ENCODE measurements at places on chromosomes 16 and 17.

DNA sequence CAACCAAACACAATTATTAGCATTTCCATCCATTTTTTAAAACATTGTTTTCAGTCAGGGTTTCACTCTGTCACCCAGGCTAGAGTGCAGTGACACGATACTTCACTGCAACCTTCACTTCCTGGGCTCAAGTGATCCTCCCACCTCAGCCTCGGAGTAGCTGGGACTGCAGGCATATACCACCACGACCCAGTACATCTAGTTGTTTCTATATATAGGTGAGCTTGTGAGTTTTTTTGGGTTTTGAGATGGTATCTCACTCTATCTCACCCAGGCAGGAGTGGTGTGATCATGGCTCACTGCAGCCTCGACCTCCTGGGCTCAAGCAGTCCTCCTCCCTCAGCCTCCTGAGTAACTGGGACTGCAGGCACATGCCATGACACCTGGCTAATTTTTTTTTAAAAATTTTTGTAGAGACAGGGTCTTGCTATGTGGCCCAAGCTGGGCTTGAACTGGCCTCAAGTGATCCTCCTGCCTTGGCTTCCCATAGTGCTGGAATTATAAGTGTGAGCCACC lies 21.5 kb upstream of the ATP5MC1 start:
- DNase-seq = no peak

DNA sequence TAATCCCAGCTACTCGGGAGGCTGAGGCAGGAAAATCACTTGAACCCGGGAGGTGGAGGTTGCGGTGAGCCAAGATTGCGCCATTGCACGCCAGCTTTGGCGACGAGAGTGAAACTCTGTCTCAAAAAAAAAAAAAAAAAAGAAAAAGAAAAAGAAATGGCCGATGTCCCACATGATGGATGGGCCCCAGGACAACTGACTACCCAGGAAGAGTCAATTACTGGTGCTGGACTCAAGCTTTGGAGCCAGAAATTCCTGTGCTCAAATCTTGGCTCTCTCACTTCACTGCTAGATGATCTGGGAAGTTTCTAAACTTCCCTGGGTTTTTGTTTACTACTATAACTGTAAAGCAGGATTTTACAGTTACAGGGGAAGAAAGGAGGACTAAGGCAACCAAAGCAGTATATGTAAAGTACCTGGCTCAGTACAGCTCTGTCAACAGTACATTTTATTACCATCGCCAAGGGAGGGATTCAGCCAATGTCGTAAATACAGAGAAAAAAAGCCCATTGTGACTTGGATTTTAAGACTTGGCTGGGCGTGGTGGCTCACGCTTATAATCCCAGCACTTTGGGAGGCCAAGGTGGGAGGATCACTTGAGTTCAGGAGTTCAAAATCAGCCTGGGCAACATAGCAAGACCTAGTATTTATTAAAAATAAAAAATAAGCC lies 11.9 kb downstream of the C16orf86 start:
- DNase-seq = no peak

DNA sequence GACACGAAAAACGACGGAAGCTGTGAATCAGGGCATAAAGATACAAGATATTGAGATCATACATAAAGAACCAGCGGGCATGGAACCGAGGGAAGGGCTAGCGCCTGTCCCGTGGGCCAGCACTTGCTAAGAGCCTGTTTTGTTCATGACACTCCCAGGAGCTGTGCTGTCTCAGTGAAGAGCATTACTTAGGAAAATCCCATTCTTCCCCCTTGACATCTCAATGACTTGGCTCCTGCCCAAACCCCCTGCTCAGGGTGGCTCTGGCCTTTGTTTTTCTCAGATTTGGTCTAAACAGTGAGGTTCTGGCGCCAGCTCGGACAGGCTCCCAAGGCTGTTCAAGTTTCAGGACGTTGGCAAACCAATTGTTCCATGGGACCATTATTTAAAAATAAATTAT lies 79.1 kb upstream of the SEC14L1 start:
- DNase-seq = no peak

GRCh38 chr16:27568077-27568476 lies 18.1 kb downstream of the KATNIP start:
- no peak for DNase-seq
